Fibroblast of villous mesenchyme (primary cell): ENCODE measurements at places on chromosomes 1 and 21. TPM values are rescaled to one million over a fixed set of nuclear protein-coding genes. Genes with fewer than 3 reads are reported as not detected.

GRCh38 chr21:25809013-25809412, 74.2 kb downstream of the GABPA start:
- peak; percentile 66 for DNase-seq

GRCh38 chr1:151976015-151976343, 17.7 kb downstream of the S100A10 start:
- peak; percentile 38 for DNase-seq

DNA sequence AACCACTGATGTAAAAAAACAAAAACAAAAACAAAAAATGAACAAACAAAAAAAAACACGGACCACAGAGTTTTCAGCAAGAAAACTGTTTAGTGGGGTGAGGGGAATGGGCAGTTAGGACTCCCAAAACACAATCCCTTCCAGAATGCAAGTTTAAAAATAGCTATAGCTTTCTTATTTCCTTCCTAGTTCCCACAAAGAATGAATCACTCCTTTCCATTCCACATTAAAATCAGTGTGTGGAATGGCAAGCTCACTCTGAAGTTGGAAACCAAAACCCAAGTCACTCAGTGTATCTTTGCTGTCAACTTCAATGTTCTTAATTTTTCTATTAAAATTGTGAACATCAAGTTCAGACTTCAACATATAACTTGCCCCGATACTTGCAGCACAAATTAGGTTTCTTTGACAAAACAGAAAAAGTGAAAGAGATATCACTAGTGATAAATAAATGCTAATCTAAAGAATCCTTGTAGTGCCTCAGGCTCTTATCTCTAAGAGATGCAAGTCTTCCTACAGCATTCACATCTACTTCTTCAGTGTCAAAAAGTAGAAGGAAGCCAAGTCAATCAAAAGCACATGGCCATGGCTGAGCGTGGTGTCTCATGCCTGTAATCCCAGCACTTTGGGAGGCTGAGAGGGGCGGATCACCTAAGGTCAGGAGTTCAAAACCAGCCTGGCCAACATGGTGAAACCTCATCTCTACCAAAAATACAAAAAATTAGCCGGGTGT, 45.5 kb downstream of the TOR3A start:
- peak; percentile 43 for DNase-seq

- DNase-seq = no peak
Measured at GRCh38 chr21:28749536-28749935, 243.1 kb downstream of the LTN1 start.

DNA sequence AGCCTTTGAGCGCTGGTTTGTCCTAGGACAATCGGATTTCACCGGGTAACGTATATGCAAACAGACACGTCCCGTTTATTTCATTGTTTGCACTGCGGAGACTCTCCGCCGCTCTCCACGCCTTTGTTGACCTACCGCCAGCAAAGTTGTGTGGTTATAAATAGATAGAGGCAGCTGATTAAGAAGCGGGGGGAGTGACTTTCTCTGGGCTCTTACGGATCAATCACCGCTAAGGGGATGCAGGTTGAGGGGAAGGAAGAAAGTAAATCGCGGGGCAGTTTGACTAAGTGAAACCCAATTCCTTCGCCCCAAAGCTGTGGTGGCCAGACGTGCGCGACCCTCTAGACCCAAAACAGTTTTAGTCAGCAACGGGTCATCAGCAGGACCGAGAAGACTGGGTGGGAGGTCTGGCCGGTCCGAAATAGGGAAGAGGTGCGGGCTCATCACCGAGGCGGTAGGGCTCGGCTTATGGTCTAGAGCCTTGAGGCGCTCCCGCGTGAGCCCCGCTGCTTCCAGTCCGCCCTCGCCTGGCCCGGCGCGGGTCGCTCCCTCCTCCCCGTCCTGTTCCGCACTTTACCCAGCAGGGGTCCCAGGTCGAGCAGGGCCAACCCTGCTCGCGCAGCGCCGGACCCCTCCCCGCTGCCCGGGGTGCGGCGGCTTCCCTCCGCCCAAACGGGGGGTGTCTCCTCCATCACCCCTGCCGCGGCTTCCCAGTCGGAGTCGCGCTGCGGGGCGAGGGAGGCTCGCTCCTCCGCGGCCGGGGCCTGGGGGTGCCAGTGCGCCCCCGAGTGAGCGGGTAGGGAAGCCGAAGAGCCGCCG, 120.8 kb upstream of the RRP15 start:
- DNase-seq = peak; percentile 10

- no peak for DNase-seq
Measured at GRCh38 chr21:23534850-23535249, 2072.4 kb downstream of the MRPL39 start.

- no peak for DNase-seq
Measured at GRCh38 chr1:164272156-164272555, 286.8 kb upstream of the PBX1 start.

GRCh38 chr1:232767305-232768074, 37.7 kb upstream of the MAP10 start:
- peak; percentile 82 for DNase-seq

GRCh38 chr1:37064039-37064438, 29.7 kb upstream of the GRIK3 start:
- no peak for DNase-seq

DNA sequence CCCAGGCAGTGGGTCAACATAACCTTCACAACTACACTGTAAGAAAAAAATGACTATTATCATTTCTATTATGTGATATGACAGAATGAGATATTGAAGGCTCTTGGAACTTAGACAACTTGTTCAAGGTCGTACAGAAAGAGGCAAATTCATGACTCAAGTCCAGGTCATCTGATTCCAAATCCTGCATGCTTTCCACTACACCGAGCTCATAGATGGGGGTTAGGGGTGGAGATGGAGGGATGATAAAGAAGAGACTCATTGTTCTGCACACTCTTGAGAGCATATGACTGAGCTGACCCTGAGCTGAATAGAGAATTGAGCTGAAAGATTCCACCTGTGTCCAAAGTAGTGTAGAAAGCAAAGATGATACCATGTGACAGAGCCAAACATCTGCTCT, 2.8 kb downstream of the FCRL6 start:
- DNase-seq = no peak

- DNase-seq = peak; percentile 85
Measured at GRCh38 chr1:101237229-101237837, 514 bp downstream of the S1PR1 start.

DNA sequence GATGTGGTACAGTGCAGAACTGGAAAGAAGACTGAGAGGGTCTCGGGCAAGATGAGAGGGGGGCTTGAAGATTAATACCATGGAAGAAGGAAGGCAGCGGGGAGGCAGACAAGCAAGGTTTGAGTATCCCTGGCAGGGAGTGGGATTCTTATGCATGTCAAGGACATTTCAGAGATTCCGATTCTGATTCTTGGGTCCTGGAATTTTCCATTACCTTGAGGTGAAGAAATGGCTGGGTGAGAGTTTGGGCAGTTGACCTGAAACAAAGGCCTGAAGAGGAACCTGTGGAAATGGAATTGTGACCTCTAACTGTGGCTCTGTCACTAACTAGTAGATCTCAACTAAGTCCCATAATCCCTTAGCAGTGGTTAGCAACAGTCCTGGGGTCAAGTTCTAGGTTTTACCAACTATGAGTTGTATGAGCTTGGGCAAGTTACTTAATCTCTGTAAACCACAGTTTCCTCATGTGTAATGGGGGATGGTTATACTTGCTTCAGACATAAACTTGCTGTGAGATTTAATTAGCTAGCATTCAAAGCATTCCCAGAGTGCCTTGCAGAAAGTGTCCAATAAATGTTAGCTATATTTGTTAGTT, 8.6 kb upstream of the ACTN2 start:
- DNase-seq = peak; percentile 87

- DNase-seq = no peak
Measured at GRCh38 chr1:17566417-17566816, 26.9 kb downstream of the ARHGEF10L start.

DNA sequence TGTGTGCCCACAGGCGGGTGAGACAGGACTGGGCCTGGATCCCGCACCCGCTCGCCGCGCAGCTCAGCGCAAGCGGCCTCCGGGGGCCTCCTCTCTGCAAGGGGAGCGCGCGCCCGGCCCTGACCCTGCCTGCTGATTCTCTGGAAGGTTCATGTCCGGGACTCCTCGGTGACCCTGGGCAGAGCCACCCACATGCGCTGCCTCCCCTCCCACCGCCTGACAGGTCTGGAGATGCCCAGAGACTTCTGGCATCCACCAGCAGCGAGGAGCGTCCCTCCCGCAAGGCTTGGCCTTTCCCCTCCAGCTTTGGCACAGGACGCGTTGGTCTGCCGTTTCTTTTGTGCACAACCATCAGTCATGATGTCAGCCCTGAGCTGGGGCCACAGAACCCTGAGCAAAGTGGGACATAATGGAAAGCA, 42.0 kb upstream of the COL6A2 start:
- peak; percentile 42 for DNase-seq

GRCh38 chr1:159790237-159790917, 9.6 kb downstream of the DUSP23 start:
- DNase-seq = peak; percentile 13

DNA sequence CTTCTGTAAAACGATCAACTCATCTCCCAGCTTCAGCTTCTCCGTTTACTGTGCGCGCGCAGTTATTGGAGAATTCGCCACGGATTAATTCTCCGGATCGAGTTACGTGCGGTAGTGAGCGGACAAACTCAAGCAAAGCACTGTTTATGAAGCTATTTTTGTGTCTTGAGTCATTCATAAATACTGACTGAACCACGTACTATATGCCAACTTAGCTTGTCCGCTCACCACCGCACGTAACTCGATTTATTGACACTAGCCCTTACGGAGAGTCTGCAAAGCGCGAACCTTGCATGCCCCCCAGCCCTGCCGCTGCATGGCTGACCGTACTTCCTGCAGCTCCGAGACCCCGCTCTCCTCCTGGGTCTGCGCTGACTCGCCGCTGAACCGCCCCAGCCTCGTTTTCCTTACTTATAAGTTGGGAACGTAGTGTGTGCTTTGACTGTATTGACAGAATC, 773 bp downstream of the CHD1L start:
- no peak for DNase-seq

DNA sequence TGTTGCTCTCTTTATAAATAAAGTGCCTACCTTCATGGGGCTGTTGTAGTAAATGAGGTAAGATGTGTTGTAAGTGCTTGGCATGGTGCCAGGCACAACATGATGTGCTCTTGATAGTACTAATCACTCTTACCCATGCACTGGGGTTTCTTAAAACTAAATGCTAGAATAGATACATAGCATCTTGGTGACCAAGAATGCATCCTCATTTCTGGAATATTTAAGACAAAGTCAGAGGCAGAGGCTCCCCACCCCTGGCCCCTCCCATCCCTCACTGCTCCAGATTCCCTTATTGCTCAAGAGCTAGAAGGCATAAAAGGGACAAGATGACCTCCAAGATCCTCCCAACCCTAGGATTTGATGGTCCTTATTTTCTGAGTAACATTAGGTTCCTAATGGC, 61.3 kb downstream of the GLUL start:
- peak; percentile 25 for DNase-seq

- DNase-seq = peak; percentile 41
Measured at GRCh38 chr1:171983584-171983983, 142.3 kb downstream of the DNM3 start.

DNA sequence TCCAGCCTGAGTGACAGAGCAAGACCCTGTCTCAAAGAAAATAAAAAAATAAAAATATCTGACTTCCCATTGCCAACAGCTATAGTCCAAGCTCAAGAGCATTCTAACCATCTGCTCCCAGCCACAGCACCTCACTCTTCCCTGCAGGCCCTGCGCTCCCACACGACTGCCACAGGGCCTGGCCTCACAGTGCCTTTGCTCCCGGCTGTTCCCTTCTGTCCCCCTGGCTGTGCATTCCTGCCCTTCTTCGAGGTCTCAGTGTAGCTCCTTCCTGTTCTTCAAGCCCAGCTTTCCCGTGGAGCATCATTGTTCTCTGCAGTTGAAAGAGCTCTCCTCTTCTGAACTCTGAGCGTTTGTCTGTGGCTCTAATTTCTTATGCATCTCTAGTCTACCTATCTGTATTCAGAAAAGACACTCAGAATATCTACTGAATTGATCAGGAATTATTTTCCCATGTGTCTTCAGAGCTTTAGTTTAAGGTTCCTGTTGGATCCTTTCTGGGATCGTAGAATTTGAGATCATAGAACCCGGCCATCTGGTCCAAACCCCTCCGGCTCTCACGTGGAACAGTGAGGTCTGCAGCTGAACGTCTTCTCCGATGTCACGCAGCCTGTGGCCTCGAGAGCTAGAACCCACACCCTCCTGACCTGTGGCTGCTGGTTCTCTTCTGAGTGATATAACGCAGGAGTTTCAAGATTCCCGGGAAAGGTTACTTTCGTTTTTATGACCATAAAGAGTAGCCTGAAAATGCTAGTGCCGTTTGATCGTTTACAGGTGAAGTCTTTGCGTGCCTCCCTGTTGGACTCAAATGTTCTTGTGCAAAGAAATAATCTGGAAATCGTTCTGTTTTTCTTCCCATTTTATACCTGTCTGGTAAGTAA, 54.4 kb downstream of the DOP1B start:
- DNase-seq = no peak

- no peak for DNase-seq
Measured at GRCh38 chr1:55347866-55348265, 132.7 kb upstream of the USP24 start.

DNA sequence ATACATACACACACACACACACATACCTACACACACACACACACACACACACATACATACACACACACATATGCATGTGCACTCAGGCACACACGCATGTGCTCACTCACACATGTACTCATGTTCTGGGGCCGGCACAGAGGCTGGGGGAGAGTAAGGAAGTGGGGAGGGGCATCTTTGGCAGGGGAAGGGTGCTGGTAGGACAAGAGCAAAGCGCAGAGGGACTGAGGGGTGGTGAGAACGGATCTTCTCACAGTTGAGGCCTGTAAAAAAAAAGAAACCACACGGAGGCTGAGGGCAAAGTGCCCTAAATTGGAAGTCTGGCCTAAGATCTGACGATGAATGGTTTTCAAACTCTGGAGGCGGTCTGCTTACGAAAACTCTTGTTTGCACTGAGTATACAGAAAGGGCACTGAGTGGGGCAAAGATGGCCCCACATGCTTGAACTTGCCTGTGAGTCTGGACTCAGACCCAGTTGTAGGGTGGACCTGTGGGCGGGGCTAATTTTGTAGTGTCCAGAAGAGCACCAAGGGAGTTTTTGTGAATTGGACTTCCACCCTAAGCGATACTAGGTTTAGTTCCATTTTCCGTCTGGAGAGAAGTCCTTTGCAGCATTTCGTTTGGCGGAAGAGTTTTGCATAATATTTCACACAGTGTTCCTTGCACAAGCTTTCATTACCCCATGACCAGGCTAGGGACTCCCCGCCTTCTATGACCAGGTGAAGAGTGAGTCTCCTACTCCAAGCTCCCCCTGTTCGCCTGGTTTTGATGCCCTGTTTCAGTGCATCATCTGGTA, 79.3 kb upstream of the LYST start:
- DNase-seq = no peak

- DNase-seq = peak; percentile 4
Measured at GRCh38 chr1:160777486-160778089, 18.4 kb upstream of the LY9 start.

Gene CNIH3
- 3.9 and 11.3 TPM in 2 replicates for total RNA-seq
